ENCODE measurements at places on chromosomes 7 and 10.

GRCh38 chr7:116525298-116525912 is 569 bp downstream of the CAV1 start:
- peak; percentile 33 for DNase-seq

DNA sequence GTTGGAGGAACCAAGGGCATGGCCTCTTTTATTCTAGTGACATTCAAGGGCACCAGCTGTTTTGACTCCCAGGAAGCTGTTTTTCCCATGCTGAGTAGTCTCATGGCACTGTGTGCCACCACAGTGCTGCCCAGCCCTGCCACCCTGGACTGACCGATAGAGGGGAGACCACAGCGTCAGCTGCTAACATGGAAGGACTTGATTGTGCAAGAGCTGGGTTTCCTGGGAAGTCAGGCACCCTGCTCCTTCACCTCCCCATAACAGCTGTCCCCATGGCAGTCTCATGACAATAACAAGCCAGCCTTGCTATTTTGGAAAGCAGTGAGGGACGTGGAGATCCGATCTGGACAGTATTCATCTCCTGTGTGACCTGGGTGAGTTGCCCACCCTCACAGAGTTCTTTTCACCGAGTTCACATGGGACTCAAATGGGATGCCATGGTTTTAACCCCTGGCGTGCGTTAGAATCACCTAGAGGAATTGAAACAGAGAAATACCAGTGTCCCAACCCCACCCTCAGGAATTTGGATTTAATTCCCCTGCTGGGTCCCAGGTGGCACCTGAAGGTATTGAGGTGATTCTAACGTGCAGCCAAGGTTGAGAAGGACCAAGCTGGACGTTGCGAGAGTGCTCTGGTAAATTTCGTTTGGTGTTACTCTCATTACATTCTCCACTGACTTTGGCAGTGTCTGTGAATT is 174.8 kb downstream of the CELF2 start:
- DNase-seq: no peak

GRCh38 chr7:33273356-33273755 is 144.0 kb downstream of the BBS9 start:
- no peak for DNase-seq

DNA sequence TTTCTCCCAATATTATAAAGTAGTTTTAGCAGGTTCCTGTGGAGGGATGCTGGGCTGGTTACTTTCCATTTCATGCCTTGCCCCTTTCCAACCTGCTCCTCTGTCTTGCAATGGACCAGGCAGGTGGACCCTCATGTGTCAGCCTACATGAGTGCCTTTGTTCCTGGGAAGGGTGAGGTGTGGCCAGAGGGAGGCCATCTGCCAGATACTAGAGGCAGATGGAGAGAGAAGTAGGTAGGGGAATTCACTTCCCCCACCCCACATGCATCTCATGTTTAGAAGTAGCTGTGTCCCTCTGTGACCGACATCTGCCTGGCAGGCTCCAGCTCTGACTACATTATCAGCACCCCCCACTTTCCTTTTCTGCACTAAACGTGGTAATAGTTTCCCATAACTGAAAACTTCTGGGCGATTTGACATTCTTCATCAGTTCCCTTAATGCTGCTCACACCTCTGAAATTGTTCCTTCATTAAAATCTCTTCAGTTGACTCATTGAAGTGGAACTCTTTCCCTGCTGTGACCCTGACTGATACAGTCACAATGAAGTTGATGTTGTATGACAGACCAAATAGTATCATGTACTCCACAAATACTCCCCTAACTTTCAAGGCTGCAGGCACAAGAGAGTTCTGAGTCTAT is 396.3 kb upstream of the FZD8 start:
- peak; percentile 91 for DNase-seq

DNA sequence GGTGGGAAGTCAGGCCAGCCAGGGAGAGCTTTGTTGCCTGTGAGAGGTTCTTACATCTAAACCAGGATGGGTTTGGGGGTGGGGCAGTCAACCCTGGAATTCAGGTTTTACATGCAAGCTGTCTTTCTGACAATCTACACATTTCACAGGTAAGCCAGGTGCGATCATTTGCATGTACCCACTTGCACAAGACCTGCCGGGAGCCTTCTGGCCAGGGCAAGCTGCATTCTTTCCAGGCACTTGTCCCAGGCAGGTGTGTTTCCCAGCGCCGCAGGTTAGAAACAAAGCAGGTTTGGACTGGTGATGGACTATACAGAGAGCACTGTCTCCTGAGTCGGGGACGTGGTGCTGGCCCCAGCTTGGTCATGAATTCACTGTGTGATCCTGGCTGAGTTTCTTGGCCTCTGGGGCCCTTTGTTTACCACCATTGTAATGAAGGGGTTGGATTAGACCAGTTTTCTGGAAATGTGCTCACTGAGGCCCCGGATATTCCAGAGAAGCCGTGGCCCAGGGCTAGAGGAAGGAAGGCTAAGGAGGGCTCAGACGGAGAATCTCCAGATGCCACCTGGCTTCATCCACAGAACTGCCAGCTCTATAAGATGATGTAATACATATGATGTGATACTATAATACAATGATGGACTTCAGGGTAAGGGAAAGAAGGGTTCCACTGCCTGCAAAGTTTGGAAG is 205.2 kb upstream of the SVIL start:
- DNase-seq: no peak

Data from NCI-H524 (cell line).